Purkinje cell (primary cell): ENCODE measurements at places on chromosomes 1 and 21. TPM values are rescaled to one million over a fixed set of nuclear protein-coding genes. Genes with fewer than 3 reads are reported as not detected.

The LCE6A gene
- not detected in 2 replicates for polyA plus RNA-seq

The CNR2 gene
- polyA plus RNA-seq = not detected in 2 replicates

The RNU1-2 gene
- not detected in 2 replicates for polyA plus RNA-seq

The LDLRAD1 gene
- polyA plus RNA-seq = not detected in 2 replicates

The RORC gene
- not detected in 2 replicates for polyA plus RNA-seq
